WTC11 (cell line): ENCODE measurements at places on chromosomes 5 and 9.

GRCh38 chr5:16891033-16891432 lies 45.1 kb downstream of the MYO10 start:
- no peak for DNase-seq

GRCh38 chr5:82465235-82465634 lies 187.1 kb upstream of the RPS23 start:
- DNase-seq: no peak

GRCh38 chr5:157273131-157273556 lies 7.2 kb downstream of the CYFIP2 start:
- DNase-seq: no peak

GRCh38 chr5:96582343-96582742 lies 79.8 kb upstream of the CAST start:
- no peak for DNase-seq
